Heart right ventricle (tissue), 16 donors: ENCODE measurements at places on chromosomes 11 and 22. TPM values are rescaled to one million over a fixed set of nuclear protein-coding genes. Genes with fewer than 3 reads are reported as not detected.

The GAL3ST1 gene
- not detected for total RNA-seq

The SLC5A12 gene
- not detected for total RNA-seq

The FAM227A gene
- total RNA-seq: 0.37 TPM

The EMID1 gene
- total RNA-seq: 0.28 TPM

The BRD1 gene
- 15.8 TPM for total RNA-seq

The NRXN2 gene
- total RNA-seq: 0.90 TPM

The NAGA gene
- total RNA-seq: 34.8 TPM

The OR51B4 gene
- not detected for total RNA-seq

The RAG2 gene
- total RNA-seq: not detected

The OR51B6 gene
- not detected for total RNA-seq

The P2RX3 gene
- 1.6 TPM for total RNA-seq

The MYBPC3 gene
- 1,982 TPM for total RNA-seq

The FLRT1 gene
- total RNA-seq: 0.42 TPM

The SCN2B gene
- 23.5 TPM for total RNA-seq

The HBE1 gene
- not detected for total RNA-seq
